ENCODE measurements at places on chromosomes 2 and 18.

DNA sequence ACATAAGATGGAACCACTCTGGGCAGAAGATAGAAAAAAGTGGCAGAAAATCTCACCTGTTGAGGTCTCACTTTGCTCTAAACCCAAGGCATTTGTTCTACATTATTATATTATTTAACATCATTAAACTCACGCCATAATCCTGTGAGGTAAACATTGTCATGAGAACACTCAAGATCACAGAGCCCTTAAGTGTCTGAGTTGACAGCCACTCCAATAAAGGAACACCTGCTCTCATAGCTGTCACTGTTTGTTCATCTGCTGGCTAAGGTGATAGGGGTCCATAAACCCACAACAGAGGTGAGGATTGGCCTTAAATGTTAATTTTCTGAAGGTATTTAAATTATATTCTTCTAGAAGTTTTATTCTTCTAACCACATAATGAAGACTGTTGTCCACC lies 439.7 kb downstream of the RIT2 start:
- DNase-seq: no peak

GRCh38 chr18:12944709-12945108 lies 3.1 kb upstream of the SEH1L start:
- DNase-seq: no peak

- peak; percentile 22 for DNase-seq
Observed at GRCh38 chr2:12767541-12767940, 50.8 kb downstream of the TRIB2 start.

DNA sequence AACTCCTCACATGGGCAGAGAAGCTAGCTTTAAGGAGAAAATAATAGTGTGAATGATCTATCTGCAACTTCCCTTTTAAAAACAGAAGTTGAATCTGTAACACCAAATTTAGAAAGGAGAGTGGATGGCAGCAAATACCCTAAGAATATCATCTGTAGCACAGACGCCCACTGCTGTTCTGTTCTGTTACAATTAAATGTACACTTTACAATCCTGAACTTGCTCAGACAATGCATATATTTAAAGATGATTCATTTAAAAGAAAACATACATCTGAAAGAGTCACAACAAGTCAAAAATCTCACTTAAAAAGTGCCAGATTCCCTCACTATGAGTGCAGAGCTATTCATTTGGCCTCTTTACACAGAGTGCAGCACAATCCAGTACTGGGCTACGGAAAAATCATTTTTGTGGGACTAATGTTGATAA lies 8.0 kb upstream of the SERTAD2 start:
- DNase-seq: no peak

DNA sequence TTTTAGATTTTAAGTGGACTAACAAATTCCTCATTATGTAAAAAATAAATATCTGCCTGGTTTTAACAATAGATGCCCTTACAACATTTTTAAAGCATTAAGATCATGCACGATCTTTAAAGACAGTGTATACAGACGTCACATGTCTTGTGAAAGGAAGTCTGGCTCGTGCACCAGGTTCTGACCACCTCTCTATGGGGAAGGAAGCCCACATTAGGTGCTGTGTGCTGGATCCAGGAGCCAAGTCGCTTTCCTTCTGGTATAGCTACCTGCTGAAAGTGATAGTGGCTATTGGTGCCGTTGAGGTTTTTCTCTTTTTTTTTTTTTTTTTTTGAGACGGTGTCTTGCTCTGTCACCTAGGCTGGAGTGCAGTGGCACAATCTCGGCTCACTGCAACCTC lies 116.5 kb downstream of the NCK2 start:
- no peak for DNase-seq

- no peak for DNase-seq
Observed at GRCh38 chr2:174608866-174609214, 11.2 kb upstream of the WIPF1 start.

- DNase-seq: no peak
Observed at GRCh38 chr2:60534052-60534685, 19.3 kb downstream of the BCL11A start.

DNA sequence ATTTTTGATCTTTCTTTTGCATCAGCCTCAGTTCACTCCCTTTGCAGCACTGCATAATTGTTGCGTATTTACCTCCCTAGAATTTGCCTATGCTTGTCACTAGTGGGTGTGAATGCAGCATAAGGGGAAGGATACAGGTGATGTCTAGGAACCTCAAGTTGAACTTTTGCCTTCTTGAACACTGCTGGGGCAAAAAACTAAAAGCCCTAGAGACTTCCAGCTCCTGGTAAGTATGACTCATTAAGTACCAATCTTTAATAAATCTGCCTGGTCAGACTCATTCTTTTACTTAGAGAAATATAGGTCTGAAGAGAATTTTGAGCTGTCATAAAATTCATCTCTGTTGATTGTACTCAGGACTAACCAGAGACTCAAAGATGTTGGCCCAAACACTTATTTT lies 547.3 kb upstream of the FANCL start:
- no peak for DNase-seq

DNA sequence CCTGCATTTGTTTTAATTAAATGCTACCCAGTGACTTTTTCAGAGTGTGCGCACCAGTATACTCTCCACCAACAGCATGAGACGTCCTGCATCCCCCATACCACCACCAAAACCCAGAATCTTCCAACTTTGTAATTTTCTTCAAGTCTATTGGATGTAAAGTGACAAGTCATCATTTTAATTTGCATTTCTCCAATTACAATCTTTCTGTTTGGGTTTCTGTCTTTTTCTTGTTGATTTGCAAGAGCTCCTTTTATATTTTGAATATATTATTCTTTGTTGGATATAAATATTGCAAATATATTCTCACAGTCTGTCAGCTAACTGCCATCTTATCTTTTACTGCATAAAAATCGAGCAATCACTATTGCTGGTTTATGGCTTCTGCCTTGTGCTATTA lies 96.6 kb downstream of the FAM168B start:
- no peak for DNase-seq

GRCh38 chr2:201955702-201956141 lies 77.9 kb upstream of the FZD7 start:
- peak; percentile 32 for DNase-seq

- no peak for DNase-seq
Observed at GRCh38 chr2:219570924-219571310, 422 bp downstream of the OBSL1 start.

DNA sequence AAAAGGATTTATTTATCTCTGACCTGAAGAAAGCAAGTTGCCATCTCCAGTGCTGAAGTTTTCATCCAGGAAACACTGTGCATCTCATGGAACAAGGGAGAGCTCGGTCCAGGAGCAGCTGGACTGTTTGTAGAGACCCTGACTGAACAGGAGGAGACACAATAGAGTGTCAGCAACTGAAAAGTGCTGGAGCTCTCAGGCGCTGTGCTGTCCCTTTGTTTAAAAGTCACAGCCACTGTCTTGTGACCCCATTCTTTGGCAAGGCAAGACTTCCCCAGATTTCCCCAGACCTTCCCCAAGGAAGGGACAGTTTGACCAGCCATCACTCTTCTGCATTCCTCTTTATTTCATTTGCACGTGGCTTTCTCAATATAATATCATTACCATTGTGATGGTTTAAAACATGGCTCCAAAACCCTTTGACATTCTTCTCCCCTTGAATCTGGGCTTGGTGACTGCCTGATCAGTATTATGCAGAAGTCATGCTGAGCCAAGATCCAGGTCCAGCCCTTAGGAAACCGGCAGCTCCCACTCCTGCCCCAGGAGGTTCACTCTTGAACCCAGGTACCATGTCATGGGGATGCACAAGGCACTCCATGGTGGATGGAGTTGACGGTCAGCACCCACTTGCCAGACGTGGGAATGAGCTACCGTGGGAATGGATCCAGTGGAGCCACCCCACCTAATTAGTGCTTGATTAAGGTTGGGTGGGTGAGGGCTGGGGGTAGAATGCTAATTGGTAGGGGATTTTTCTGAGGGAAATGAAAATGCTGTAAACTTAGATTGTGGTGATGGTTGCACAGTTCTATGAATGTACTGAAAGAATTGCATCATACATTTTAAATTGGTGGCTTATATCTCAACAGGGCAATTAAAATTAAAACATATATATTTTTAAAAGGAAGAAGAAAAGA lies 497.9 kb upstream of the RAB6C start:
- DNase-seq: no peak

- no peak for DNase-seq
Observed at GRCh38 chr2:23280401-23280800, 104.6 kb upstream of the KLHL29 start.

GRCh38 chr18:41906528-41907146 lies 48.4 kb upstream of the PIK3C3 start:
- no peak for DNase-seq
